T-helper 22 cell (primary cell): ENCODE measurements at places on chromosomes 13 and 19.

- DNase-seq, result no peak
These were observed 105.6 kb downstream of the SPRY2 start for GRCh38 chr13:80235166-80235966.

DNA sequence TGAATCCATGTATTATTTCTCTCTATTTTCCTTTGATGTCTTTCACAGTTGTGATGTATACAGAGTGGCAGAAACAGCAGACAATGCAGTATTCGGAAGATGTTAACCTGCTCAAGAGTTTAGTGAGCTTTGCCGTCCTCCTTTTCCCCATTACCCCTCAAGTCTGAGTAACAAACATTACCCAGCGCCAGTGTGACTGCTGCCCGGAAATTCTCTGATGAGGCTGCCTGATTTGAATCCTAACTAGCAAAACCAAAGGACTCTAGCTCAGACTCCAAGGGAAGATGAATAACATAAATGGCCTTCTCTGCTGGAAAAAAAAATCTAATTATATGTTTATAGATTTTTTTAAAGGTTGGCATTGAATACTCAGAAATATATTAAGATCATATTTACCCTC, 247.3 kb upstream of the SOX21 start:
- no peak for DNase-seq

GRCh38 chr13:41864658-41865057, 96.3 kb downstream of the VWA8 start:
- no peak for DNase-seq

DNA sequence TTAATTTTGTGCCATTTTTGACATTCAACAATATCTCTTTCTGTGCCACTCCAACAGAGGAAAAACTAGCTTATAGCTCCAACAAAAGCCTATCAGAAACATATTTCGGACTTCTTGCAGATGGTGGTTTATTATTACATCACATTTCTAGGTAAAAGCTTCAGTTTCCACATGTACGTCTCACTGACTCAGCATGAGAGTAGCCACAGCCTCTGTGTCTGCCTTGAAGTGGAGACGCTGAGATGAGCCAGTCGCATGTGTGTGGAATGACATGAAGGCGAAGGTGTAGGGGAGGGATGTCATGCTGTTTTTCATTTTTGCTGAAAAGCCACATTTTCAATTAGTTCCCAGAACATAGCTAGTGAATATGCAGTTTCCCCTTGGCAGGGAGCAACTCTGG, 598.6 kb downstream of the EFNB2 start:
- no peak for DNase-seq

GRCh38 chr13:110559986-110560385, 1.5 kb downstream of the RAB20 start:
- DNase-seq, result no peak

DNA sequence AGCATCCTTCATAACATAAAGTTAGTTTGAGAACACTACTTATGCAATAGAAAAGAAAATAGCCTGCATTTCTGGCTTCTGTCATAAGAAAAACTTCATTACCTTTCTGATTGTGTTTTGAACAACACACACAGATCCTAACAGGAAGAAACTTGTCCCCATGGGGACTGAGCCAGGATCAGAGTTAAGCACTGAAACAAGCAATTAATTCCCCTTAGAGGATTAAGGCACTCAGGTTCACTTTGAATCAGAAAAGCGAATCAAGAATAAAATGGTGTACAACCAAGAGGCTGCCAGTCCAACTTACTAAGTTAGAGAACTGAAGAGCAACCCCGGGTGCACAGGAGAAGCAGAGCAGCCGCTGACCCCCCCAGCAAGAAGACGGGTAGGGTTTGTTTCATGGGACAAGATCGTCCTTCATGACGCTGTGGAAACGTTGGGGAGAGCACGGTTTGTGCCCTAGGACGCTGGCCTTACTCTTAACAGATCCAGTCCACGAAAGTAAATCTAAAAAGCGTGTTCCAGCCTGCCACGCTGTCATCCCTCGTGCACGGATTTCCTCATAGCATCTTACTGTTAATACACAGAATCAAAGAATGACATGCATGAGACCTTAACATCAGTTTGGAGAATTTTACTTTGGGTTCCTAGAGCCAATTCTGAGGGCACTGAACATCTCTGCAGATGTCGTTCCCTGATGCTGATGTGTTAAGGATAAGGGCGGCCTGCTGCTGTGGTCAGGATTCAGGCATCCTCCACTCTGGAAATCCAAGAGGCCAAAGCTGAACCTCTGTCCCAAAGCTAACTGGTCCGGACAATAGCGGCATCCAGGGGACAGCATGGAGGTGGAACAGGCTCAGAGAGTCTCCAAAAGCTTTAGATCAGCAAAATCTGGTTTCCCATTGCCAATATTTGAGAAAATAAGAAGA, 46.4 kb downstream of the GGACT start:
- no peak for DNase-seq

GRCh38 chr13:30679483-30680330, 55.6 kb upstream of the ALOX5AP start:
- DNase-seq, result no peak

DNA sequence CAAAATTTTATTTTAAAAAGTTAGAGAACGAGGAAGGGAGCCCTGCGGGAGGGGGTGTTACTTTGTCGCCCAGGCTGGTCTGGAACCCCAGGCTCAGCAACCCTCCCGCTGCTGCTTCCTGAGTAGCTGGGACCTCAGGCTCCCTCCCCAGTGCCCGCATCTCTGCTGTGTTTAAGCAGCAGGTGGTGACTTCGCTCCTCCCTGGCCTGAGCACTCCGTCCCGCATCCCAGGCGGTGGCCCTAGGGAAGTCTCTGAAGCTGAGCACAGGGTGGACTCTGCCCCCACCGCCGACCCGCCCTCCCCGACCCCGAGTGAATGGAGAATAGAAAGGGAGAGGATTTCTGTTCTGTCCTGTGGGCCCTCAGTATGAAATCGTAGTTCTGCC, 30.5 kb downstream of the ZNF701 start:
- no peak for DNase-seq

DNA sequence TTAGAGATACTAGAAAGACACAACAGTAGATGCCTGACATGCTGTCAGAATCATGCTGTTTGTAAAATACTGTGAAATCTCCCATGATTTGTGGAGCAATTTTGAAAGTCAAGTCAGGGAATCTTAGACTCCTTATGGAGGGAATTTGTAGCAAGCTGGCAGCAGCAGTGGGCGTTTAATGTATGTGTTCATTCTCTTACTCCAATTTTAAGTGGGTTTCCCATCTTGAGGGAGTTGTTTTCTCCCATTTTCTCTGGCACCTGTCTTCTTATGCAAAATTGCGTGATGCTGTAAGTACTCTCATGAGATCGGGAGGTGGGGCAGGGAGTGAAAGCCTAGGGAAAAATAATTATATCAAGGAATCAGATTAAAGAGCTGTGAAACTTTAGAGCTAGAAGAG, 16.0 kb upstream of the GTF2F2 start:
- DNase-seq, result no peak

- DNase-seq, result no peak
These were observed 3.8 kb downstream of the MZF1 start for GRCh38 chr19:58569191-58569942.

DNA sequence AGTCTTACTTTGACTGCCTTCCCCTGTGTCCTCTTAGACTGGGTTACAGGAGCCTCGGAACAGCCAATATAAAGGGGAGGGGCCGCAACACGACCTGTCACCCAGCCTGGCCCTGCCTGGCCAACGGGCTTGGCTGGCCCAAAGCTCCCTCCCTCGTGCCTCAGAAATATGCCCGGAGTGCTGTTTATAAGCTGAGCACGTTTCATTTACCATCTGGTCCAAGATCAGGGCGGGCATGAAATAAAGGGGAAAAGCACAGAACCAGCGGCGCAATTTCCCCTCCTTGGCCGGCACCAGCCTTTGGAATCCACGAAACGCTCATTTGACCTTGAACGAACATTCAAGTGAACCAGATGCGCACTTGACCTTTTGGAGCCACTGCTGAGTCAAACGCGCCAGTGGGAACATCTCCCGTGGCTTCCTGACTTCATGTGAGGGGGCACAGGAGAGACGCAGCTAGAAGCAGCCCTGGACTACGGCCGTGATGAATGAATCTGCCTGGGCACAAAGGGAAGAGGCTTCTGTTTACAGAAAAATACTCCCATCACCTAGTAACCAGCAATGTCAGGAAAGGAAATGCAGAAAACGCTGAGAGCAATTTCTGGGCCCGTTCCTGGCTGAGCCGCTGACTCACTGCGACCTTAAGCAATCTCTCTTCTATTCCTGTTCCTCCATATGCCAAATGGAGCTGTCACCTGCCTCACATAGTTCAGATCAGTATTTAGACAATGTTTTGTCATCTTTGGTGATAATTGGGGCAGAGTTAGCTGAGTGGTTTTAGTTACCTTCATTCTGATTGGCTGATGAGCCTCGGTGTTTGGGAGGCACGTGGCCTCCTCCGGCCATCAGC, 53.3 kb downstream of the RFX2 start:
- DNase-seq, result peak; percentile 45

DNA sequence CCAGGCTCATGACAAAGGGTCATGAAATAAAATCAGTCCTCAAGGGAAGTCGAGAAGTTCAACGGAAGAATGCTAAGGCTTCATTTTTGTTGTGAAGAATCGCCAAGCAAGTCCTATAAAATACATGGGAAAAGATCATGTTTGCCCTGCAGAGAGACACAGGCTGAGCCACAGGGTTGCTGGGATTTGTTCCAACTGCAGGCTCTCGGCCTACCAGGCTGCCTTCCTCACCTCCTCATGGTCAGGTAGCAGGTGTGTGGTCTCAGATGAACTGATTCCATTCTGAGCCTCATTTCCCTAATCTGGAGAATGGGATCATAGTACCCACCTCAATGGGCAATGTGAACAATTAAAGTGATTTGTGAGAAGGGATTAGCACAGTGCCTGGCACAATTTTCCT, 114.9 kb upstream of the SPATA13 start:
- DNase-seq, result no peak

- no peak for DNase-seq
These were observed 41.6 kb upstream of the ZNF730 start for GRCh38 chr19:23075031-23075733.

DNA sequence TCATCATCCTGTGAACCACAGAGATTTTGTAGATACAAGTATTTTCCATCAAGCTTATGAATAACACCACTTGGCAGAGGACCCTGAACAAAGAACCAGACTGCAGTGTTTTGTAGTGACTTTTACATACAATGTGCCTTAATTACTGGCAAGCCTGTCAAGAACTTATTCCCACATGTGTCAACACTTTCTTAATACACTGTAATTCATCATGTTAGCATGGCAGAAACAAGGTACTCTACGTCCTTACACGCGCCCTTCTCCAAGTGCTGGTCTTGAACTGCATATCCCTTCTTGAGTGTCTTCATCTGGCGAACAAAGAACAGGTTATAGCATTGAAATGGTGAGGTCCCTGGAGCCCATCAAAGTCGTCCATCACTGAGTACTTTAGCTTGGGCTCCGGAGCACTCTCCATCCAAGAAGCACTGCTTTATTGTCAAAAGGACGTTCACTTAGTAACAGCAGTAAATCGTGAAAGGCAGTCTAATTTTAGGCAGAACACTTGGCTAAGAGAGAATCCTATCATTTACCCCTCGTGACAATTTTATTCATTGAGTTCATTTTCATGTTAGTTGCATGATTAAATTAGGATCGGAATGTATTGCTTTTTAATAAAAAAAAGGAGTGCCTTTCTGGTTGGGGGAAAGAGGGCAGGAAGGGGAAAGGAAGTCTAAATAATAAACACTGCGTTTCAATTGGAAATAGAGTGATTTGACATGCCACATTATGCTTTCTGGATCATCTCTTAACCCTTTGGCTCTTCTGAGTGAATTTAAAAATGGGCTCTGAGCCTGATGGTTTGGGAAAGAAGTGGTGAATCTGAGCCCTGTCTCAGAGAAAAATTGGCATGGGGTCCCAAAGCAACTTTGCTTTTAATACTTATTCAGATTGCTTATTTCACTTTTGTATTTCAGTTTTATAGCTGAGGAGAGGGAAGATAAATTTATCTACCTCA, 376.1 kb downstream of the DLEU7 start:
- no peak for DNase-seq

- DNase-seq, result no peak
These were observed 80.1 kb downstream of the ESD start for GRCh38 chr13:46716821-46717220.

DNA sequence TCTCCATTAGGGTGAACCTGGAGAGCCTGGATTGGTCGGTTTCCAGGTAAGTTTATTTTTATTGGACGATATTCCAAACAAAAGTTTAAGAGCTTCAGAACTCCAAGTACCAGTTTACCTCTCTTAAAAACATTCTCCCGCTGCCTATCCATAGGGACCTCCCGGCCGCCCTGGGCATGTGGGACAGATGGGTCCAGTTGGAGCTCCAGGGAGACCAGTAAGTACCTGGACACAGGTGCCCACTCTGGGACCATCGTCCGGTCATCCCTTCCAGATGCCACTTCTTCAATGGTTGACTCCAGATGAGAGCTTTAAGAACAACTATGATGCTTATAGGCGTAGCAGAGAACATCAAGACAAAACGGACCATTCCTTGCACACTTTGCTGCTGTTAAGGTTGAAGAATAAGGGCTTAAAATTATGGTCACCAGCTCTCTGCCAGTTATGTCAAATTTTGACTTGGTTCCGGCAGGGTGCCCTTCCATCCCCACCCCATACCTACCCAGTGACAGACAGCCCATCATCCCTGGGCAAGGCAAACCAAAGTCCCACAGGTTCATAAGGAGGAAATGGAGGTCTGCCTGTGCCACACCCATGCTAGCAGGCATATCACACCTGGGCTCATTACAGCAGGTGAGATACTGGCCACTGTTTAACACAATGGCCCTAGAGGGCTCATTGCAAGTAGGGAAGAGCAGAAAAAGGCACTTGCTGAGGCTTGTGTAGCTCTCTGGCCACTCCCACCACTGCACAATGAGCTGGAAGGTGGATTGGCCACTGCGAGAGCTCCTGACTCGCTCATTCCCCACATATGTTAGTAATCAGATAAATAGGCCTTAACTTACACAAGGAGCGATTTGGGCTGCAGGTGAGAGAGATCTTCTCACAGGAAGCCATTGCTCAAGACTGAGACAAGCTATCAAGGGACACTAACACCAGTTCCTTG, 123.6 kb downstream of the COL4A2 start:
- DNase-seq, result no peak

DNA sequence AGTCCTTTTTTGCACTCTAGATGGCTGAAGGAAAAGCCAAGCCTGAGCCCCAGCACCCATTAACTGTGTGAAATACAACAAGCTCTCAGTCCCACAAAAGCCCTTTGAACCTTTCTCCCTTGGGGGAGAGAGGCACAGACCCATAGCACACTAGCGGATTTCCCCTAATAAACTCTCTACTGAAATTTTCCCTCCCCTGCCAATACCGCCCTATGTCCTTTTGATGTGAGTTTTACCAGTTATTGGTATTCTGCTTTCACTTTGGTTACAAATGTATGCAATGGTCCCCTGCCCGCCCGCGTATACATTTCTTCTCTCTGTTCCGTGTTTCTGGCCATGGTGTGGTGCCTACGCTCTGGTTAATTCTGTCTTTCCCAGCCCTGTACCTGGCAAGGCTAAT, 54.0 kb upstream of the MYO16 start:
- DNase-seq, result no peak

GRCh38 chr13:25886438-25887214, 165.2 kb downstream of the SHISA2 start:
- DNase-seq, result no peak

DNA sequence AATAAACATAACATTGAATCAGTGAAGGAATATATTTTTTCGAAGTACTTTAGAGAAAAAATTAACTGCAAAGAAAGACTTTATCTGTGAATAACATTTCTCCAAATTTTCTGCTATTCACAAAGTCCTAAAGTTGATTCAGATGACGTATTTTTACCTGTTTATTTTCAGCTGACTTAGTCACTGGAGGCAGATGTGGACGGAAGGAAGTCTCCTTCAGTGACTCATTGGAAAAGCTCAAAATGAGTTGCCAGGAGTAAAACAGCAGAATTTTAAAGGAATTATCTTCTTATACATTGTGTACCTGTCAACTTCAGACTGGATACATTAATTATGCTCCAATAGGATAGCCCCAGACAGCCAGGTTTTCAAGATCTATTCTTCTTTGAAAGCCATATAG, 679.3 kb upstream of the GPC6 start:
- no peak for DNase-seq
